ENCODE measurements at places on chromosomes 4 and X.

DNA sequence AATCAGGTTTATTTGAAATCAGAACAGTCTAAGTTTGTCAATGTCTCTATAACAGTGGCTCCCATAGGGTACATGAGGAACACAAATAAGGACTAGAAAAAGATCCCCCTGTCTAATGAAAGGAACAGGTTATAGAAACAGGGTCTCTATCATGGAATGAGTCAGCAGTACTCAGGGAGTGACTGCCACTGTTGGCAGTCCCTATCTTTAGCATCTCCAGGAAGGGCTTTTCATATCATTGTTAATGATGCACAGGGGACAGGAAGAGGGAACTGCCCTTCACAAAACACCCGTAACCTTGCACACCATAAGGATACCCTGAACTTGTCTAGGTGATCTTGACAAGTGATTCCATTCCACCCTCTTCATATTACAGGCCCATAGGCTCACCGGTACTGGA lies 38.5 kb upstream of the SMIM10L2A start:
- DNase-seq: no peak

- no peak for DNase-seq
Observed at GRCh38 chr4:172553216-172553615, 615.4 kb upstream of the GALNT7 start.

DNA sequence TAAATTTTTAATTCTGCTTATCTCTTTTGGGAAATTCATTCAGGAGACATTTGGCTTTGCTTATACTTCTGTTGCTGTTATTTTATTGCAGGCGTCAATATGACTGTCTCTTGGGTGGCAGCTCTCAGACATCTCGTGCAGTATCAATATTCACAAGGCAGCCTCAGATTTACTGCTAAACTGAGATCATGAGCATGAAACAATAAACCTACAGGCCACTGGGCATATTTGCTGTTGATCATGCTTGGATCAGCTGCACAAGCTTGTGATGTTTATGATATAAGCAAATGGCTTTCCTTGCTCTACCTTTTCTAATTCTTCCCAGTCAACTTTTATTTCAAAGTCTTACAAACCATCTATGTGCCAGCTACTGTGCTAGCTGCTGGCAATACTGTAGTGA lies 39.2 kb downstream of the TSPAN5 start:
- DNase-seq: no peak

- no peak for DNase-seq
Observed at GRCh38 chr4:107665001-107665400, 55.0 kb downstream of the PAPSS1 start.

DNA sequence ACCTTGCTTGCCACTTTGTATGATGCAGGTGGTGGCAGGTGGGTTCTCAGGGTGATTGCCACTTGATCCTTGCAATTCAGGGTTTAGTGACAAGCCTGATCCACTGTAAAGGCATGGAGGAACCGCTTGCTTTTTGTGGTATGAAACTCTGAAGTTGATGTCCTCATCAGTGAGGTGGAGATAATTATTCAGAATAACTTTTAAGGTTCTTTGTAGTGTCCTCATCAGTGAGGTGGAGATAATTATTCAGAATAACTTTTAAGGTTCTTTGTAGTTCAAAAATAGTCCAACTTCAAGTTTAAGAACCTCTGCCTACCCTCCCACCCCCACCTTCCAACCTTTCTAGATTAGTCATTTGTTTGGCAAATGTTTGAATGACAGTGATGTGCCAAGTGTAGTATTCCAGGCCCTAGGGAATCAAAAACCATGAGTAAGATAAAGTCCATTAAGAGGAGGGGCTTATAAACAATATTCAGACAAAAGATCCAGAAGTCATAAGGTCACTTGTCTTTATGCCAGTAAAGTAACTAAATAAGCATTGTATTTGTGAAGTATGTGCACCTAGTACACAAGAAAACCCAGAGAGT lies 51.2 kb downstream of the DCUN1D4 start:
- peak; percentile 77 for DNase-seq

- DNase-seq: no peak
Observed at GRCh38 chr4:80138551-80139538, 58.5 kb upstream of the PRDM8 start.

DNA sequence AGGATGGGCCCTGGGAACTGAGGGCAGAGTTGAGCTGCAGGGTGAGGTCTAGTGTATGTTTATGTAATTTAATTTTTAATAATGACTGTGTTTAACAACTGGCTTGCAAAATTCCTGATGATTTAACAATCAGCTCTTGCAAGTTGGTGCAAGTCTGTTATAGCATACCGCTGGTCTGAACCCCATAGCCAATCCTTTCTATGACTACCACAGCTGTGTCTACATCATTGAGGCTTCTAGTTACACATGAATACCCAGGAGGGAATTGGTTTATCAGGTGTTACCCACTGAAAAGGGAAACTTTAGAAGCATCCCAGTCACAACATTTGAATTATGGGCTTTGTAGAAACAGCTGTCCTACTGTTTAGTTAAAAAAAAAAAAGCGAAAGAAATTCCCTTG lies 38.3 kb downstream of the SUPT20HL1 start:
- no peak for DNase-seq

DNA sequence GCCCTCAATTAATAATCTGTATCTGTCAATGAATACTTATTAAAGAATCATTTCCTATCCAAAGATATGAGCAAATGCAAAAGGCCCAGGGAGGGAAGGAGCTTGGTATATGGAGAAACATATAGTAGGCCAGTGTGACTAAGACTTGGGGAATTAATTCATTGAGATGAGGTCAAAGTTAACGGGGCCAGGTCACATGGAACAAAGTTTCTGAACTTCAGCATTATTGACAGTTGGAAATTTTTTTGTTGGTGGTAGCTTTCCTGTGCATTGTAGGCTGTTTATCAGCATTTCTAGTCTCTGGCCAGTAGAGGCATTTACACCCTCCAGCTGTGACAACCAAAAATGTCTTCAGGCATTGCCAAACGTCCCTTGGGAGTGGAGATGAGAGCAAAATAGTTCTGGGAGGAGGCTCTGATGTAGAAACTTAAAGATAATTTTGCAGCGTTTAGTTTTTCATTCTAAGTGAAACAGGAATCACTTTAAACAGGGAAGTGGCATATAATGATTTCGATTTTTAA lies 202.0 kb downstream of the SLC4A4 start:
- DNase-seq: no peak

- no peak for DNase-seq
Observed at GRCh38 chr4:125325733-125326132, 11.0 kb downstream of the FAT4 start.

DNA sequence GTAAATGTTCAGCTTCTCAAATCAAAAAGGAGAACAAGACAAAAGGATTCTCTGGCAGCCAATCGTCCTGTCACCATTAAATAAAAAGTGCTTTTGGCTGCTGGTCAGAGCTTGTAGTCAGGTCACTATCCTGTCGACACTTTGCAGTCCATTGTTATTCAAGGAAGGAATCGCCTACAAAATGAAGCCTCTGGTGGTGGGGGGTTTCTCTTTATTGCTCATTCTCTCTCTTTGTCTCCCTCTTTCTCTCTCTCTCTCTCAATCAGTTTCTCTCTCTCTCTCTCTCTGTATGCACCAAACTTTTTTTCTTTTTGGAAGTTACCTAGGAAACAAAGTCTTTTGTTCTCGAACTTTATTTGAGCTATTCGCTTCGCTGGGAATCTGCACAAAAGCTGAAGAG lies 17.6 kb upstream of the SCML1 start:
- no peak for DNase-seq

GRCh38 chr4:10108818-10109783 lies 7.5 kb downstream of the WDR1 start:
- peak; percentile 60 for DNase-seq

DNA sequence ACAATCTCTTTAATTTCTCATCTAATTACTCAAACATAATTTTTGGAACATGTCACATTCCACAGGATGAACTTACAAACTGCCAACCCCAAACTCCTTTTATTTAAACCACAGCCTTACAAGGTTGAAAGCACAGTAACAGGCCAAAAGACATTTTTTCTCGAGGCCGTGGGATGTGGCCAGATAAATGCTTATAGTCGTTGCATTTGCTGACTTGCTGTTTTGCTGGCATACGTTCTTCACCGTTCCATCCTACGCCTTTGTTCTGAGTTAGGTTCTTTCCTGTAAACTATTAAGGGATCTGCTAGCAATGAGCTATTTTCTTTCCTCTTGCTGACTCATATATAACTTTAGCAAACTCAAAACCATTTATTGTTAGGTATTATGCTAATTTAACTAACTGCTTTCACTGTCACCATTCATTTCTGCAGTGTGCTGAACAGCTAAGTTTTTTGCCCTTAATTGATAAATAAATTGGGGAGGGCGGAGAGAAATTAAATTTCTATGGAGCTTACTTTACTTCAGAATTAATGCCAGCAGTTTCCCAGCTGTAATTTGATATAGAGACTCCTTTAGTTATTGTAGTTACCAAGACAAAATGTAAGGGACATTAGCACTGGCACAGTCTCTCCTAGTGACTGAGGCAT lies 135.1 kb upstream of the PACRGL start:
- peak; percentile 11 for DNase-seq

- peak; percentile 38 for DNase-seq
Observed at GRCh38 chr4:89788206-89789072, 48.5 kb downstream of the SNCA start.

DNA sequence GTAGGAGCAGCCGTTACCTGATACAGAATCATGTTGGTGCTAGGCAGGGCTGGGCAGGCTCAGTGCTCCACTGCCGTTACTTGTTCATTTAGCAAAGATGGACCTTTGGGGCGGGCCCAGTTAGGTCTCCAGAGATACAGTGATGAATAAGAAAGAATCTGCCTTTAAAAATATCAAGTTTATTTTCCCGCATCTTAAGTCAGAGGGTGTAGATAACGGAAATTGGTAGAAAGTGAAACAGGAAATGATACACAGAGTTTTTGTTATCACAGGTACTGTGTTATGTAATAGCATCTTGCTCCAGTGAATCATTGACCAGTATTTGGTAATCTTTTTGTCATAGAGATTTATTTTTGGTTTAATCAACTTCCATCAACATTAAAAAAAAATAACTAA lies 5.5 kb downstream of the TMEM131L start:
- DNase-seq: peak; percentile 36

All from renal cortical epithelial cell (primary cell).